ENCODE measurements at places on chromosomes 5 and 9.

DNA sequence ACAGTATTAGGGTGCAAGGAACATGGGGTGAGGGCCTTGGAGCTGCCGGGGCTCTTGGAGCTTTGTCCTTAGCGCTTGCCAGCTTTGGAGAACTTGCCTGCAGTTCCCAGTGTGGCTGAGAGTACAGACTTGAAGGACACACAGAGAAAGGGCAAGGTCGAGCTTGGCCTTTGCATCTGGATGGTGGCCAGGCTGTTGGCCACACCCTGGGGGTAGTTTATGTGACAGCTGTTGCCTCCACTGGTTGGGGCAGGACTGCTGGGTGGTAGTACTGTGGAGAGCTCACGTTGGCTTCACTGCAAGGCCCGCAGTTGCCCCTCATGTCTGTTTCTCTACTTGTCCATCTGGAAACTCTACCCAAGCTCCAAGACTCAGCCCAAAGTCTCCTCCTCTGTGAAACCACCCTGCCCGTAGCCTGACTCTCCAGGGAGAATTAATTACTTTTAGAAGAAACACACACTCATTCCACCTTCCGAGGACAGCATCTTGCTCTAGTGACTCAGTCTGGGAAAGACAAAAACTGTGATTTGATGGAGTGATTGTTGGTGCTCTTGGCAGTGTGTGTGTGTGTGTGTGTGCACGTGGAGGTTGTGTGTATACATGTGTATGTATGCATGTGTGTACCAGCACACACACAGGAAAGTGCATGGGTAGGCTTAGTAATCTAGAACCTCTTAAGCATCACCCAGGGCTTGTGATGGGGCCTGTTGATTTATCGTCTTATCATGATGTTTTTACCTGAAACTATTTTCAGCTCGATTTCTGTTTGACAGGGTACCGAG is 57.8 kb downstream of the TENT4A start:
- DNase-seq: no peak

GRCh38 chr5:138538943-138539627 is 4.0 kb downstream of the ETF1 start:
- DNase-seq: no peak

- DNase-seq: no peak
Observed at GRCh38 chr5:14595189-14595588, 13.6 kb downstream of the OTULINL start.

GRCh38 chr5:95916687-95917085 is 45.0 kb downstream of the ELL2 start:
- DNase-seq: no peak

- no peak for DNase-seq
Observed at GRCh38 chr9:137281345-137282116, 4.0 kb downstream of the TOR4A start.

DNA sequence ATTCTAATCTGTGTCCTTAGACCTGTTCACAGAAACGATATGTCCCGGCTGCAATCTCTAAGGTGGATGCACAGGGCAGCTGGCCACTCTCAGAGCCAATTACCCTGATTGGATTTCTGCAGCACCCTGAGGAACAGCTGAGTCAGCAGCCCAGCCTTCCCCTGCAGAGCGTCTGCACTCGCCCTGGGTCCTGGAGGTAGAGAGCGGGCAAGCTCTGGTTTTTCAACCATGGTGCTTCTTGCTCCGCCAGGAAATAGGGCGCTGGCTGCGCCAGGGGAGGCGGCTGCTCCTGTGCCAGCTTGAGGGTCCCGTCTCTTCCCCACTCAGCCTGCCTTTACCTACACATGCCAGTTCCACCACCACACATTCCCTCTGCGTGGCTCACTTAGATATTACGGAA is 19.2 kb downstream of the NDUFS6 start:
- peak; percentile 17 for DNase-seq

- no peak for DNase-seq
Observed at GRCh38 chr5:66863243-66864170, 267.3 kb downstream of the MAST4 start.

- DNase-seq: no peak
Observed at GRCh38 chr5:117633093-117633492, 1058.5 kb upstream of the SEMA6A start.

DNA sequence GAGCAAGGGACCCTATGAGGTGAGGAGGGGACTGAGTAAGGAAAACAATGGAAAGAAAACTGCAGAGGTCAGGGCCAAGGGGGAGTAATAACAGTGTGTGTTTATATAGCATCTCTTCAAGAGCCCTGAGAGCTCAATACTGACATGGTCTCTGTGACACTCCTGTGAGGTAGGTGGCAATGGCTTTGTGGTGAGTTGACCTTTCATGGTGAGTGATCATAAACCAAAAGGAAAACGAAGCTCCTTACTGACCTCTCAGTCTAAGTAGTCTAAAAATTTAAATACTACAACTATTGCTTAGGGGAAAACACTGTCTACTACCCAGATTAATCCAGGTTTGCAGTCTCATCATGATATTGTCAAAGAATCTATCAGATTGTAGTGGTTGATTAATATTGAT is 130.9 kb downstream of the SNCAIP start:
- no peak for DNase-seq

GRCh38 chr9:131800366-131800765 is 60.5 kb upstream of the RAPGEF1 start:
- DNase-seq: no peak

GRCh38 chr5:160054831-160055230 is 45.9 kb downstream of the TTC1 start:
- no peak for DNase-seq

All from spinal cord (tissue), 10 donors.